ENCODE measurements at places on chromosomes 7 and 10.

GRCh38 chr7:36661135-36661840 lies 63.0 kb downstream of the AOAH start:
- no peak for DNase-seq

- no peak for DNase-seq
These were observed 274.7 kb downstream of the USP6NL start for GRCh38 chr10:11336722-11337162.

DNA sequence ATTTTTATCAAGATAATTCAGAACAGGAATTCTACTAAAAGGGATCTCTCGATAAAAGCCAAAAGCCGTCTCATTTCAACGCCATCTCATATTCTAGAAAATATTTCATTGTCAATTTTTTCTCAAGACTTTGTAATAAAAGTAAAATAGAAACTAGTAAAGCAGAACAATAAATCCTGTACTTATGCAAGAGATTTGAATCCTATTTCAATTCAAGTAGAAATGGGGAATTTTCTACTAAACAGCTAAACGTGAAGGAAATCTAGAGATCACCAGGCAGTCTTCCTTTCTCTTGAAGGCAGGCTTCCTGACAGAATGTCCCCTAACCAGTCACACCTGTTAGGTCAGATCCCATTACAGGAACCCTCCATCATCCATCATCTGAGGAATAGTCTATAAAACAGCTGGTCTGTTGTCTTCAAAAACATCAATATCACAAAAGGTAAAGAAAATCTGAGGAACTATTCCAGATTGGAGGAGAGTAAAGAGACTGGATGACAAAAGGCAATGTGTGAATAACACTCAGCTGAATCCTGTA lies 23.7 kb downstream of the USP6NL start:
- no peak for DNase-seq

GRCh38 chr10:133100706-133101415 lies 13.1 kb downstream of the ADGRA1 start:
- no peak for DNase-seq

- DNase-seq = no peak
These were observed 83.6 kb downstream of the KMT2E start for GRCh38 chr7:105097619-105098018.

DNA sequence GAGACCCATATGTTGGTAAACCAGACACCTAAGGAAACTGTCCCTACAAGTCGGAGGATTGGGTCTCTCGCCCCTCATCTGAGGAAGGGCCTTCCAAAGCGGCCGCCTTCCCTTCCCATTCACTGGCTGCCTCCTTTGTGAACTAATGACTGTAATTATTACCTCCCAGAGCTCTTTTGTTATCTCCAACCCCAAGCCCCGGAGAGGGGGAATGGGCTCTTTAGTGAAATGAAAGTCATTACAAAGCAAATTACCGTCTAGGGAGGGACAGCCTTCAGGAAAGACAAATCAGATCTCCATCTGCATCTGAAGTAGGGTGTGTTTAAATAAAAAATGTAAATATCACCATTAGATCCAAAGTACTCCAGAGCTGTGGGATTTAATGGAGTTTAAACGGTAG lies 2.6 kb upstream of the GAD2 start:
- no peak for DNase-seq

DNA sequence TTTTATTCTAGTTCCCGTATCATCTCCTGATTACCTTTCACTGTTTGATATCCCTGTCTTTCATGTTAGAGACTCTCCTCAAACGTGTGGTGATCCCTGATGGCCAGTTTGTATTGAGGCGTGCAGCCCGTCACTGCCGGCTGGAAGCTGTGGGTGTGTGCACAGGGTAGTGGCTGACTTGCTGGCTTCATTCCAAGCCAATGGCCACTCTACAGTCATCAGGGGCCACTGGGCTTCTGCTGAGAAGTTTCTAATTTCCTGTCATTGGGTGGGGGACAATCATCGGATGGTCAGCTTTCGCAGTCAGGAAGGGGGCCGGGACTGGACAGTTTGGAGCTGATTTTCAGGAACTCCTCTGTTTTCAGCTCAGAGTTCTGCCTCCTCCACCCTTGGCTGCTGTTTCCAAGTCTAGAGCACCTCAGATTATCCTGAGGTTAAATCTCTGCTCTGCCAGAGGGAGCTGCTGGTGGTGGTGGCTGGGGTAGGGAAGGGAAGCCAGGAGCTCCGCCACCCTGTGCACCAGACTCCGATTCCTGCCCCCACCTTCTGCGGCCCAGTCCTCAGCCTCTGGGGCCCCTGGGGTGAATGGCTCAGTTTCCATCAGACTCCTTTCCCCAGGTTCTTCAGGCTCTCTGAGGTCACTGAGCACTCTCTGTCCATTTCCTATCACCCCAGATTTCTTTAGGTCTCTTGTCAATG lies 34.9 kb downstream of the BAIAP2L1 start:
- no peak for DNase-seq

GRCh38 chr10:18476076-18476647 lies 175.2 kb downstream of the NSUN6 start:
- DNase-seq = no peak

DNA sequence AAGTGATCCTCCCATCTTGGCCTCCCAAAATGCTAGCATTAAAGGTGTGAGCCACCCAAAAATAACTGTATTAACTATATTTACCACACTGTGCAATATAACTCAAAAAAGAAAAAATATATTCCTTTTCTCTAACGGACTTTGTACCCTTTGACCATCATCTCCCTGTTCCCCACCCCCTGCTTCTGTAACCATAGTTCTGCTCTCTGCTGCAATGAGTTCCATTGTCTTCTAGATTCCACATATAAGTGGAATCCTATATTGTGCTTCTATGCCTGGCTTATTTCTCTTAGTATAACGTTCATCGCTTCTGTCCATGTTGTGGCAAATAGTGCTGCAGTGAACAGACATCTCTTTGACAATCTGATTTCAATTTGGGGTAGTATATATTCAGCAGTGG lies 4.2 kb downstream of the TMEM248 start:
- DNase-seq = no peak

- peak; percentile 41 for DNase-seq
These were observed 195.4 kb downstream of the MAD1L1 start for GRCh38 chr7:2037301-2037807.

- no peak for DNase-seq
These were observed 47.9 kb downstream of the ADCY1 start for GRCh38 chr7:45622058-45622457.

DNA sequence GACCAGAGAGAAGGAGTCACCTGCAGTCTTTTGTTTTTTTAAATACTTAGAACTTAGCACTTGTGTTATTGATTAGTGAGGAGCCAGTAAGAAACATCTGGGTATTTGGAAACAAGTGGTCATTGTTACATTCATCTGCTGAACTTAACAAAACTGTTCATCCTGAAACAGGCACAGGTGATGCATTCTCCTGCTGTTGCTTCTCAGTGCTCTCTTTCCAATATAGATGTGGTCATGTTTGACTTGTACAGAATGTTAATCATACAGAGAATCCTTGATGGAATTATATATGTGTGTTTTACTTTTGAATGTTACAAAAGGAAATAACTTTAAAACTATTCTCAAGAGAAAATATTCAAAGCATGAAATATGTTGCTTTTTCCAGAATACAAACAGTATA lies 13.5 kb downstream of the GHITM start:
- DNase-seq = no peak

DNA sequence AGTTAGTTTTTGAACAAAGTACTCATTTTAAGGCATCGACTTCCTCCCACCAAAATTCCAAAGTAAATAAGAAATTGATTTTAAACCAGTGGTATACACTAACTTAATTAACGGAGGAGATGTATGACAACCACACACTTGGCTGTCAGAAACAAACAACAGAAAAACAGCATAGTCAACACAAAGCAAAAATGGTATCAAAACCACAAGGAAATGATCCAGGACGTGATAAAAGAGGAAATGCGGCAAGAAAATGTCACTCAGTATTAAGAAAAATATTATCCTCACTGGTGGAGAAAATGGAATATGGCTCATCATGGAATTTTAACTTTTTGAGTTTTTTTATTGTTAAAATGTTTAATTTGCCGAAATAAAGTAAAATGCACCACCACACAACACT lies 17.5 kb downstream of the KIAA1549 start:
- no peak for DNase-seq

- no peak for DNase-seq
These were observed 1083.6 kb upstream of the PHF14 start for GRCh38 chr7:9890092-9890491.

DNA sequence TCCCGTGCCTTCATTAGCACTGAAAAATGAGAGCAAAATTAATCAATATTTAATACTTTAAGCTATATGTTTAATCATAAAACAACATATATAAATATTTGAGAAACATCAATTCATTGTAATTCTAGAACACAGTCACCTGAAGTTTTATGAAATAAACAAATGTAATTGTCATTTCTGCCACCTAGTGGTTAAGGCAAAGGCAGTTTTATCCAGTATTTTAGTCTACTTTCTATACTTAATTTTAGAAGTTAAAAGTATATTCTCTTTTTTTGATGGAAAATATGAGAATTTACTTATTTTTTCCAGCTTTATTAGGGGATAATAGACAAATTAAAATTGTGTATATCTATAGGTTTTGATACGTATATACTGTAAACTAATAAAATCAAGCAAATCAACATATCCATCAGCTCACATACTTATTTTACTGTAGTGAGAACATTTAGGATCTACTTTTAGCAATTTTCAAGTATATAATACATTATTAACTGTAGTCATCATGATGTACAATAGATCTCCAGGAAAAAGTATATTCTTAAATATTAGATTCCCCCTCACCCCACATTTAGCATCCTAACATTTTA lies 16.9 kb downstream of the PCGF6 start:
- DNase-seq = no peak

DNA sequence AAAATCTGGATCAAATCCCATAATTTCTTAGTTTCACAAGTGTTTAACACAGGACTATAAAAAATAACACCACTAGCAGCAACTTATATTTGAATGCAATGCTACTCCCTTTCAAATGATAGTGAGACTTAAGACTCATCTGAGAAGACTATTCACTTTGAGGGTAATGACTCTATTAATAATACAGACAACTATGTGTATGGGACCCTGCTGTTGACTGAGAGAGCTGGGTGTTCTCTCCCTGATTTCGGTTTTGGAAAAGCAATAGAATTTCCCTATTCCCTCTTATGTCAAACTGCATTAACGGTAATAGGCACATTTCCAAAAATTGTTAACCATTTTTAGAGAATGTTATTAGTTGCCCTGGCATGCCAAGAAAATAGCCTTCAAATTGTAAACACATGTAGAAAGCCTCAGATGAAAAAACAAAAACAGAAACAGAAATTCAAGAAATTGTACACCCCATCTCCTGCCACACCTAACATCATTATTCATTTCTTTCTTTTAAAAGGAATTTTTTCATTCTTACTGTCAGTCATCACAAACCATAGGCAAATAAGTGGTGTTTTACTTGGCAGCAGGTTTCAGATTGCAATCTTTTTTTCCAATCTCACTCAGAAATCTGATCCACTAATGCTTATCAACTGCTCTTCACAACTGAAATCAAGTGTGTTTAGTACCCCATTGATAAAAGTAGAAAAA lies 153.7 kb downstream of the TFPI2 start:
- no peak for DNase-seq

GRCh38 chr7:67843001-67843565 lies 846.5 kb downstream of the TYW1 start:
- no peak for DNase-seq

- no peak for DNase-seq
These were observed 36.7 kb upstream of the HDAC9 start for GRCh38 chr7:18458830-18459229.

- no peak for DNase-seq
These were observed 7.3 kb upstream of the ADAP1 start for GRCh38 chr7:961546-962400.

- DNase-seq = no peak
These were observed 136.9 kb upstream of the PTN start for GRCh38 chr7:137480401-137480800.

GRCh38 chr10:103691723-103692435 lies 163.5 kb downstream of the SH3PXD2A start:
- no peak for DNase-seq

DNA sequence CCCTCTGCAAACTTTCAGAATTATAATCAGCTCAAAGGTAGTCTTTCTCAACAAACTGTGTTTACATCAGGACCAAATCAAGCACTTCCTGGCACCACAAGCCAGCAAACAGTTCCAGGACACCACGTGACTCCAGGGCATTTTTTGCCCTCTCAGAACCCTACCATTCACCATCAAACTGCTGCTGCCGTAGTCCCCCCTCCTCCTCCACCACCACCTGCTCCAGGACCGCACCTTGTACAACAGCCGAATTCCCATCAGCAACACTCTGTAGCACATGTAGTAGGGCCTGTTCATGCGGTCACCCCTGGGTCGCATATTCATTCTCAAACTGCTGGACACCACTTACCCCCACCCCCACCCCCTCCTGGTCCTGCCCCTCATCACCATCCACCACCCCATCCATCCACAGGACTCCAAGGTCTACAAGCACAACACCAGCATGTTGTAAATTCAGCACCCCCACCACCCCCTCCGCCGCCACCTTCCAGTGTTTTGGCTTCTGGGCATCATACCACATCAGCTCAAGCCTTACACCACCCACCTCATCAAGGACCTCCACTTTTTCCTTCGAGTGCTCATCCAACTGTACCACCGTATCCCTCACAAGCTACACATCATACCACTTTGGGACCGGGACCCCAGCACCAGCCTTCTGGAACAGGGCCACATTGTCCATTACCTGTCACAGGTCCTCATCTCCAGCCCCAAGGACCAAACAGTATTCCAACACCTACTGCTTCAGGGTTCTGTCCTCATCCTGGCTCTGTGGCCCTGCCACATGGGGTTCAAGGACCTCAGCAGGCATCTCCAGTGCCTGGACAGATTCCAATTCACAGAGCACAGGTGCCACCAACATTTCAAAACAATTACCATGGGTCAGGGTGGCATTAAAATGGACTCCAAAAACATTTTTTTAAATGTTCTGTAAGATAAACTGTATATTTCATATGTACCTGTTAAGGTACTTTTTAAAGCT lies 98.7 kb downstream of the KMT2E start:
- no peak for DNase-seq

- no peak for DNase-seq
These were observed 69.0 kb upstream of the ARHGAP21 start for GRCh38 chr10:24792638-24793037.

DNA sequence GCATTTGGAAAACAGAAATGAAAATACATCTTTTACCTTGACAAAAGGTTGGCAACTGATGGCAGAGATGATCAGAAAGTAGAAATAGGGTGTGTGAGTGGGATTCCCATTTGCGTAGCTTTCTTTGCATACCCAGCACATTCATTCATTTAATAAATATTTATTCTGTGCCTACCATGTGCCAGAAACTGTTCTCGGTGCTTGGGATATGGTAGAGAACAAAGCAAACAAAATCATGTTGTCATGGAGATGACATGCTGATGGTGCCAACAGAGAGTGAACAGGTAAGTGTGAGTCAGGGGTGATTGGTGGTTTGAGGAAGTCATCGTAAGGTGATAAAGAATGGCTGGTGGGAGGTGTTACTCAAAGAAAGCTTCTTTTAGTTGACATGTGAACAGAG lies 45.4 kb downstream of the CACNB2 start:
- no peak for DNase-seq

- DNase-seq = no peak
These were observed 102.4 kb upstream of the VWC2 start for GRCh38 chr7:49670991-49671390.

- DNase-seq = no peak
These were observed 243.5 kb downstream of the ADK start for GRCh38 chr10:74394416-74394969.

- no peak for DNase-seq
These were observed 50.3 kb downstream of the SLIT1 start for GRCh38 chr10:97135464-97135863.

- DNase-seq = no peak
These were observed 74.5 kb downstream of the VWDE start for GRCh38 chr7:12328888-12329770.

All from activated CD4-positive, alpha-beta T cell treated with anti-CD3 and anti-CD28 coated beads, Interleukin-2, amount 10 ng/mL, durations not matched to agents 7 days and 5 days (primary cell).